Stromal cell of bone marrow (primary cell): ENCODE measurements at places on chromosomes 1 and 21.

DNA sequence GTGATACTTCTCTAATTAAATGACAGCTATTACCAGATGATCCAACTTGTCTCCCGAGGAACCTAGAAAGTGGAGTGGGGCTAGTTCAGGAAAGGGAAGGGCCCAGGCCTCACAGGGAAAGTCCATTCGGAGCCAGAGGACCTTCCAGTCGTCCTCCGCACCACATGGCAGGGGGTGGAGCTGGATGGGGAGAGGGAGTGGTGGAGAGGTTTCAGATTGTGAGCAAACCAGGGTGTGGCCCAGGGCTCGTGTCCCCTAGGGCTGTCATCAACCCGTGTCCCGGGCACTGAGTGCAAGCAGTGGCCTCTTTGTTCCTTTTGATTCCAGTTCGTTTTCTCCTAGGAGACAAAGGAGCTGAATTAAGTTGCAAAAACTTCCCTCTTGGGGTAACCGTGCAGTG lies 114.9 kb downstream of the HUNK start:
- no peak for DNase-seq

DNA sequence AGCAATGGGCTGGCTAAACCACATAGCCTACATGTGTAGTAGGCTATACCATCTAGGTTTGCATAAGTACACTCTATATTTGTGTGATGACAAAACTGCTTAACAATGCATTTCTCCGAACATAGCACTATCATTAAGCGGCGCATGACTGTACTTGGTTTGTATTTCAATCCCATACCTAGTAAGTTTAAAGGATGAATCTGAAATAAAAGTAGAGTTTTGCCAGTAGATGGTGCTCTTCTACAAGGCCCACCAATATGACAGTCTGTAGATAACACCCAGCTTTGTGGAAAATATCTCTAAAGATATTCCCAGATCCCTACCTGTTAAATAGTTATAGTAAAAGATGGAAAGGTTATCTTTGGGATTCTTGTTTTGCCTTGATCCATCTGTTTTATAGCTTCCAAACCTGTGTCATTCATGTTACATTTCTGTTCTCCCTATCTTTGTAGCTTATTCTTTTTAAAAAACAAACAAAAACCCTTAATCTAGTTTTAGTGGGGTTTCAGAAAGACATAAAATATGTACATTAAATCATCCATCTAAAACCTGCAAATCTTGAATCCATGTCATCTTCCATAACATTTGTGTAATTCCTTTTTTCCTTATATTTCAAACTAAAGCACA lies 33.9 kb upstream of the ASPM start:
- DNase-seq: peak; percentile 41

DNA sequence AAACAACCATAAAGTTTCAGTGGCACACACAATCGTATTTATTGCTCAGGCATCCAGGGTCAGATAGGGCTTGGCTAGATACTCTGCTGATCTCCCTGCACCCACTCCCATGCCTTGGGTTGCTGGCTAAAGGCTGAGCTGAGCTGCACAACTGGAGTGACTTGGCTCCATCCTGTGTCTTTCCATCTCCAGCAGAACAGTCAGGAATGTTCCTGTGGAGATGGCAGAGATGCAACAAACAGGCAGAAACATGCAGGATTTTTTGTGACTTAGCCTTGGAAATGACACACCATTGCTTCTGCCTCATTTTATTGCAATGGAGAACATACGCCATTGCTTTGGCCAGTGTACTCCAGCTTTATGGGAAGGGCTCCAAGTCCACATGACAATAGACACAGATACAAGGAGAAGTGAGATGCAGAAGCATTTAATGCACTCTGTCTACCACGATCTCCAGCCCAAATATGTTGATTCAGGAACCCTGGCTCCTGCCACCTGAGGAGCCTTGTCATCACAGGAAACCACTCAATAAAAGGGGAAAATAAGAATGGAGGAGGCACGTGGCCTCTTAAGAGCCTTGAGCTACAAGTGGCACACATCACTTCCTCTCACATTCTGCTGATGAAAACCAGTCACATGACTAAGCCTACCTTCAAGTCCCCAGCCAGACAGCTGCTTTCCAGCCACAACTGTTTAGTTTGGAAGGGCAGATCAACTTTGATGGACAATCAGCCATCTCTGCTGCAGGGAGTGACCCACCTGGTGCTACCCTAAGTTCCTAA lies 10.1 kb upstream of the GUCA2B start:
- DNase-seq: no peak

- no peak for DNase-seq
These were observed 34.2 kb downstream of the KRTAP10-1 start for GRCh38 chr21:44505673-44506278.

GRCh38 chr1:244075247-244075722 lies 24.2 kb downstream of the ZBTB18 start:
- no peak for DNase-seq

GRCh38 chr1:32810358-32810757 lies 6.8 kb downstream of the YARS1 start:
- no peak for DNase-seq

- DNase-seq: no peak
These were observed 553.8 kb upstream of the CAMK1G start for GRCh38 chr1:209029737-209030136.

DNA sequence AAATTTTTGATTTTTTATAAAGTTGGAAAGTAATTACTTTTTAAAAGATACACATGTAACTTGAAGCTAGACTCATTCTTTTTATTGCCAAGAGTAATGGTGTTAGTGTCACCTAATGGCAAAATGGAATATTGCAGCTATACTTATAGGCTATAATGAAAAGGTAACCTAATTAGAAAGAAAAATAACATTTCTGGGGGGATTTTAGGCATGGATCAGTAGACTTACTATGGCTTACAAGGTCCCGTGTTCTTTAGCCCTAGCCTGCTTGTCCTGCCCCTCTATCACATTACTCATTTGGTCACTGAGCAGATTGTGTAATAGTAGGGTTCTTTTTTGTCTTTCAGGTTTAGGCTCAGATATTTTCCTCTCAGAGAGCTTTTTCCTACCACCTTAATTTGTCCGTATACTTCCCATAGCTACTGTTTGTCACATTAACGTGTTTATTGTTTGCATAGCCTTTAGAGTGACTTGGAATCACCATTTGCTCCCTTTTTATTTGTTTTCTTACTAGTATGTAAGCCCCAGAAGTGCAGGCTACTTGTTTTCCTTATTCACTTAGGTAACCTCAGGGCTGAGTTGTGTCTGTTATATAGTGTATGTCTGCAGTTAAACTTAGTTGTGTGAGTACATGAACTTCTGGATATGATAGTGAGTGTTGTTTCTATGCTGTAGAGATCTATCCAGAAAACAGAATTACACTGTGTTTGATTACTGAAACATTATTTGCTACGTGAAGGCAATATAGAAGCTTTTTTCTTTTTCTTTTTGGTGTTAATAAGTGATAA lies 58.7 kb downstream of the RABGAP1L start:
- DNase-seq: peak; percentile 14

DNA sequence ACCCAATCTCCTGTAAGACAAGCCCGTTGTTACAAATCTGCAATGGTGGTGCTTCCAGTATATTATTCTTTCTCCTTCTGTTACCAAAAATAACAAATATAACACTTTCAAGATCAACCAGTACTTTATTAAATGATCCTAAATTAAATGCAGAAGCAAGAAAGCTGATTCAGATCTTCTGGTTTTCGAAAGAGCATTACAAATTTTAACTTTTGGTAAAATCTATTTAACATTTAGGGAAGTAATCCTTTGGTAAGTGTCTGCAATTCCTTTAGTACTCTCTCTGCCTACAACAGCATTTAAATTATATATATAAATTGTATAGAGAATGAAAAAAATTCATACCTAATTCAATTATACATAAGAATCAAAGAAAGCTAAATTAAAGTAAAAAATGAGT lies 198.6 kb upstream of the HMCN1 start:
- DNase-seq: no peak

DNA sequence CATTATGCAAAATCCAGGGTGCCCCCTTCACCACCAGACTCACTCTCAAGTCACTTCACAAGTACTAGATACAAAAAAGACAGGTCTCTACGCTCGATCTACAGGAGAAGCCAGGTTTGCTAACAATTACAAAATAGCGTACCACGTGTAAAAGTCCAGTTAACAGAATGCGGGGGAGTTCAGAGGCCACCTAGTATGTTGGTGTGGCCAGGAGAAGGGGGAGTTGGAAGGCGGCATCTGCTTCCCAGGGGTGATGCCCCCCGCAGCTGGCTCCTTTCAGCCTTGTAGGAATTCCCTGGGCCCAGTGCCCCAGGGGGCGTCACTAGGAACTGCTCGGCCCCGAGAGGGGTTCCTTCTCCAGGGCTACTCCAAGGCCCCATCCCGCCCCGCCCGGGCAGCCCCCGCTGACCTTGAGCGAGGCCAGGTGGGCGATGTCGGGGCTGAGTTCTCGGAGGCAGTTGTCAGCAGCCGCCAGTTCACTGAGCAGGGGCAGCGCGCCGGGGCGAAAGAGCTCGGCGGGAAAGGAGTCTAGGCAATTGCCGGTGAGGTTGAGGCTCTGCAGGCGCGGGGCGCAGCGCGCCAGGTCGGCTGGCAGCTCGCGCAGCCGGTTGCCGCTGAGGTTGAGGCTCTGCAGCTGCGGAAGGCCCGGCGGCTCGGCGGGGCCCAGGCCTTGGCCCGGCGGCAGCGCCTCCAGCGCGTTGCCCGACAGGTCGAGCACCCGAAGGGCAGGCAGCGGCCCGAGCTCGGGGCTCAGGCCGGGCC lies 664 bp downstream of the LRRC47 start:
- no peak for DNase-seq

DNA sequence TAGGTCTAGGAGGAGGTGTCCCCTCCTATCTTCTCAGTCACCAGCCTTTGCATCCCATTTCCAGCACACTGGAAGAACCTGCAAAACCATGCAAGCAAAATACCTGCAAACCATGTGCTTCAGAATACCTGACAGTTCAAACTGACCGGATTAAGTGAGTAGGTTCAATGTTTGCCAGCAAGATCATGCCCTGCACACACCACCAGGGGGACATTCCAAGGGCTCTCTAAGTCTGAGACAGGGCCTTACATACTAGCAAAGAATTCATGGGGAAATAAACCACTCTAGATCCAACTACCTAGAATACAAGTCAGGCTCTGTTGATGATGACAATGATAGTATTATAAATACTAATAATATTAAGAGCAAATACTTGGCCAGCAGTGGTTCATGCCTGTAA lies 27.6 kb downstream of the INPP5B start:
- no peak for DNase-seq

- DNase-seq: no peak
These were observed 160.6 kb upstream of the CD34 start for GRCh38 chr1:208071435-208072031.

- peak; percentile 13 for DNase-seq
These were observed 45.7 kb downstream of the FYB2 start for GRCh38 chr1:56773341-56774066.

DNA sequence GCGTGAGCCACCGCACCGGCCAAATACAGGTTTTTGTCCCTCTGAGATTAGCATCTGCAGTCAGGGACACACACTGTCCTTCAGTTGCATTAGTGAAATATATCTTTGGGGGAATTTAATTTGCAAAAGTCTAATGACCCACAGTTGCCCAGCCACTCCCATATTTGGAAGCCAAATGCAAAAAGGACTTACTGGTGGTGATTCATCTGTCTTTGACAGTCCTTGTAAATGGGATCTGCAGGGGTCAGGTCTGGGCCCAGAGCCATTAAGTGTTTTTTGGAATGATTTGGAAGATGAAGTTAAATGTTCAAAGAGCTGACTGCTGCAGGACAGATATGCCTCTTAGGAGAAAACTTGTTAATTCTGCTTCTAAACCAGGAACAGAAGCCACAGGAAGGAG lies 44.6 kb upstream of the DNASE2B start:
- DNase-seq: peak; percentile 52

DNA sequence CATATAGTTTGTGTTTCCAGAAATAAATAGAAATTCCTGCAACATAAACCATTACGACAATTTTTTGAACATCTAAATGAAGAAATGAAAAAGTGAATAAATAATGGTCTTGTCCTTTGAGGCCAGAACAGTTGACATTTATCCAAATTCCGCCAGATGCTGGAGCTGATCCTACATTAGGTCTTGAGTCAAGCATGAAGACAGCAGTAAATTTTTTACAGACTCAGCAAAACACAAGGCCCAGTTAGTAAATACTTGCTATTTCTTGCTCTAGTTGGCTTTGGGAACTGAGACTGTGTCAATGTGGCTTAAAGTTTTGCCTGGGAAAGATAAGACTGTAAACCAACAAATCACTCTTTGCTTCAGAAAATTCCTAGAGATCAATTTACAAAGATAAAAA lies 540.1 kb upstream of the RGS18 start:
- DNase-seq: no peak

DNA sequence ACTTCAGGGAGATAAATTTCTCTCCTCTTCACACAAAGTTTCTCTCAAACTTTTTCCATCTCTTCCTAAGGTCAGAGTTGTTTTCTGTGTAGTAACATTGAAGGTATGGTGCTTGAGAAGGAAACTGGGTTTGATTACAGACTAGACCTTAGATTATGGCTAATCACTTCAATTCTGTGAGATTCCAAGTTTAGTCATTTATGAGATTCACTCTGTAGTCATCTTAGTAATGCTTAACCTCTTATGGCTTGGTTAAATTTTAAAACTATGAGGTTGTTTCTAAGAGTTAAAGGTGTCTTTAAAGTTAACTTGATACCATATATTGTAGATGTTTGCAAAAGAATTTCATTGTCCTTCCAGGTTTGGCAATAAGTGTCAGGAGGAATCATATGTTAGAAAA lies 1092.2 kb downstream of the KCNT2 start:
- no peak for DNase-seq

DNA sequence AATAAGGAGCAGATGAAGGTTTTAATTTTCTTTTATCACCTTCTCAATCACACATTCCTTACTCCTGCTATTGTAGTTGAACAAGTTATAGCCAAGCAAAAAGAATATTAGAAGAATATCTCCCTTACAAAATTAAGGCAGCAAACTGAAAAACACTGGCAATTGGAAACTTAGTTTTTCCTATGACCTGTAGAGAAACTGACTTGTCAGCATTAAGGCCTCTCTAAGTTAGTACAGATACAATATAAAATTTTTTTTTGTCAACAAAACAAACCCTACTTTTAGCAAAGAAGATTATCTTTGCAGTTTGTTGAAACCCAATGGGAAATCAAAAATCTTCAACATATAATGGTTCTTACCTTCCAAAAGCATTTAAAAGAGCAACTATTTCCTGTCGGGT lies 61.3 kb downstream of the ERO1B start:
- DNase-seq: no peak

DNA sequence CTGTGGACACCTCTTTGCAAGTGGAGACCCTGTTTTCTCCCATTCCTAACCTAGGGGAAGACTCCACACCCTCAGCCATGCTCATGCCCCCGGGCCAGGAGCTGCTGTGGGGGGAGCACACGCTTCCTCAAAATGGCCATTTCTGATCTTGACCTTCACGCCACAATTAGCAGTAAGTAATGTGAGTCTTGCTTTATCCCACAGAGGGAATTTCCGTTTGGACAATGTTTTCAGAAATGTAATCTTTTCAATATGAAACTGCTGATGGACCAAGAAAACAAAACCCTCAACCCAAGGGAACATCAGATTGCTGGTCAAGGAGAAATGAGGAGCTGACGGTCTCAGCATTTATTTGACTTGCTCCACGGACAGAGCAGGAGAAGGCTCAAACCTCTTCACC lies 8.3 kb upstream of the KCNE1 start:
- DNase-seq: no peak

- DNase-seq: no peak
These were observed 72.1 kb downstream of the LMX1A start for GRCh38 chr1:165284454-165284853.
